Activated CD4-positive, alpha-beta memory T cell treated with anti-CD3 and anti-CD28 coated beads for 36 hours (primary cell): ENCODE measurements at places on chromosomes 13 and 19. TPM values are rescaled to one million over a fixed set of nuclear protein-coding genes. Genes with fewer than 3 reads are reported as not detected.
A peak's percentile ranks its signal among the peaks of the same experiment; 100 is the strongest.

- DNase-seq: no peak
These were observed 5.2 kb downstream of the SYDE1 start for GRCh38 chr19:15112385-15112784.

GRCh38 chr13:83350569-83350968 lies 531.7 kb downstream of the SLITRK1 start:
- DNase-seq: no peak

DNA sequence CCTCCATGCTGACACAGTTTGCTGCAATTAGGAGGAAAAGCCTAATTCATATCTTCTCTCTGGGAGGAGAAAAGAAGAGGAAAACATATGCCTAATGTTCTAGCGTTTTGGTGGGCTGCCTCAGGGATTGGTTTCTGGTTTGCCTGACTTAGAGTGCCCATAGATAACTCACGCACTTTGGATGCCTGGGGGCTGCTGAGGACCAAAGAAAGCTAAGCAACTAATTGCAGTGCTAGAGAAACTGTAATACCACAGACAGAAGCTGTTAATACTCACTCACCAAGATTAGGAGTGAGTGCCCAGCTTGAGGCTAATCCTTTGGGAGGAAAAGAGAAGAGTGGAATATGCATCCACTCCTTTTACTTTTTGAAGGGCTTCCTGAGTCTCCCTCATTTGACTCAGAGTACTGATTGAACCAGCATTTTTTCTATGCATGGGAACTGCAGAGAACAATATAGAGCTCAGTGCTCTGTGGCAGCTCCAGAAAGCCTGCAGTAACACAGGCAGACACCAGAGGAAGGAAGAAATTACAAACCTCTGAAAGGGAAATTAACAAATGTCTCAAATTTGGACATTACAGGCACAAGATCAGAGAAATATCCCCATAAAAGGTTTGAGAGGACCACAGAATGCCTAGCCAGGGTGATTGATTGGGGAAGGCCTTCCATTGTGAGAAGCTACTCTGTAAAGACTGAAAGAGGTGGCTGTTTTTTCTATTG lies 666.4 kb downstream of the OLFM4 start:
- no peak for DNase-seq

- DNase-seq: no peak
These were observed 5.9 kb upstream of the GPR32 start for GRCh38 chr19:50764409-50764808.

DNA sequence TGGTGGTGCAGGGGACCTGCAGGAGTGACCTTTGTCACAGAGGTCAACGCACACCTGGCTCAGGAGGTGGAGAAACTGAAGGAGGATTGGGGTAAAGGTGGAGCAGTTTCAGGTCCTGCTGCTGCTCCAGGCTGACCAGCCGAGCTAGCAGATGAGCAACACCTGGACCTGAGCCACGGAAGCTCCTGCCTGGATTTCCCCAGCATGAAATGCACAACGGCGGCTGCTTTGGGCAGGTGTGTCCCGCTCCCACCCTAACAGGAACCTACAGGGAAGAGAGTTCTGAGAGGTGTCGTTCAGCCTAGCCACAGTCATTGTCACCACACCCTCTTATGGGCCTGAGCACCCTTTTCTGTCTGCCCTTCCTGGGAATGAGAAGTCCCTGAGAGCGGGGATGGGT lies 15.7 kb upstream of the CD177 start:
- no peak for DNase-seq

- DNase-seq: no peak
These were observed 56.5 kb downstream of the F2RL3 start for GRCh38 chr19:16945364-16945714.

DNA sequence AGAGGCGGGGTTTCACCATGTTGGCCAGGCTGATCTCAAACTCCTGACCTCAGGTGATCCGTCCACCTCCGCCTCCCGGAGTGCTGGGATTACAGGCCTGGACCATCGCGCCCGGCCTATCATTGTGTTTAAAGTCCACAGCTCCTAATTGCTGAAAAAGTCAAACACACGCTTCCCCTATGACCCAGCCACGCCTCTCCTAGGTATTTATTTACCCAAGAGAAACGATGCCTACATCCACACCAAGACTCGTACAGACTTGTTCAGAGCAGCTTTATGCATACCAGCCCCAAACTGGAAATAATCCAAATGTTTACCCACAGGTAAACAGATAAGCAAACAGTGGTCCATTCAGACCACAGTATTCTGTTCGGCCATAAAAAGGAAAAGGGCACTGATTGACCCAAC lies 15.1 kb downstream of the ZNRF4 start:
- no peak for DNase-seq

DNA sequence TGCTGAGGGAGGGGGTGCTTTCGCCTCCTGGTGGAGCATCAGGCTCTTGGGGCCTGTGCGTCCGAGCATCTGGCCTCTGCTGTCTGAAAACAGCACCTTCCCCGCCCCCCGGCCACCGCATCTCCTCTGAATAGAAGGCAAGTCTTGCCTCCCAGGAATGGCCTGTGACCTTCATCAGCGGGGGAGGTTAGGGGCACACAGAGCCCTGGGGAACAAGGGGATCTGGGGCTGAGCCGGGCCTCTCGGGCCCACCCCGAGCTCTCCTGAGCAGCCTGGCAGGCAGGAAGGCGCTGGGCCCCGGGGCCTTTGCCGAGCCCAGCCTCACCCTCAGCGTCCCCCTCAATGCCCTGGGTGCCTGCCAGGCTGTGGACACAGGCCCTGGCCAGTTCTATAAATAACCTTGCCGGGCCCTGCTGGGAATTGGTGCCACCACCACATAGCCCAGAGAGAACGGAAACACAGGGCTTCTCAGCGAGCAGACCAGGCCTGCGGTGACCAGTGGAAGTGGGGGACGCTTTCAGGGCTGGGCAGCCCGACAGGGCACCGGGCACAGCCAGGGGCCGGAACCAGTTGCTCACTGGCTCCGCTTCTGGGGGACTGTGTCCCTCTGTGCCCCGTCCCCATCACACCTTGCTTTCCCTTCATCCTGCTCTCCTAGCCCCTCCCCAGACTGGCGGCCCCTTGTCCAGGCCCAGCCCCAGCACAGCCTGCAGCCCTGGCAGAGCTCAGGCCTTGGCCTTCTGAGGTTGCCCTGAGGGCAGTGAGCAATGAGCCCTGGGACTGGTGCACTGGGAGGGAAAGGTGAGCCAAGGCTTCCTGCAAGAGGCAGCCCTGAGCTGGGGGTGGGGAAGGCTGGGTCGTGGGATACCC lies 9.5 kb downstream of the STK11 start:
- DNase-seq: no peak

DNA sequence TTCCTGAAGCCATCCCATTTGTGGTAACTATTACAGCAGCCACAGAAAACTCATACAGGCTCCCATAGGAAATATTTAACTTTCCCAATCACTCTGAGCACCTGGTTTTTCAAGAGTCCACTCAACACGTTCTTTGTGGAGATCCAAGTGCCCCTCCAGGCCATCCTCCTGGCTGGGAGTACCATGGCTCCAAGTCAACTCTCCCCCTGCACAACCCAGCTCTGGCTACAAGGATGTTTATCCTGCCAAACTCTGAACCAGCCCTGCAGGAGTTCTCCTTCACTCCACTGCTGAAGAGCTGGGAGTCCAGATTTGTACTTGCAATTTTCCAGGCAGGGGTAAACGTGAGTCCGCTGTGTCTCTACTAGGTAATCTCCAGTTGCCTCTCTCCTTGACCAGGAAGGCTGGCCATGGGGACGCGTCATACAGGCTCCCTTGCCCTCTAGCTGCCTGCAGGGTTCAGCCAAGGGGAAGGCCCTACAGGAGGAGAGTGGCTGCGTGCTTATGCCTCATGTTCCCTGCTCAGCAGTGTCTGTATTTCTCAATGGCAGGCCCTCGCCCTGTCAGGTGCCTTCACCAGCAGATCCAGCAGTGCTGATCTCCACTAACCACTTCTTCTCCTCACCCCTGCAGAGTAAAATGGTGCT lies 29.9 kb upstream of the ARGLU1 start:
- no peak for DNase-seq

- peak; percentile 13 for DNase-seq
These were observed 2.0 kb downstream of the SPRY2 start for GRCh38 chr13:80338781-80339562.

GRCh38 chr13:114108894-114109293 lies 23.5 kb downstream of the RASA3 start:
- no peak for DNase-seq

- no peak for DNase-seq
These were observed 95.7 kb downstream of the GPR12 start for GRCh38 chr13:26664876-26665275.

GRCh38 chr13:110274687-110275086 lies 32.3 kb downstream of the COL4A1 start:
- DNase-seq: no peak

GRCh38 chr19:23470873-23471545 lies 75.7 kb upstream of the ZNF91 start:
- no peak for DNase-seq

GRCh38 chr13:30119476-30119875 lies 187.9 kb downstream of the KATNAL1 start:
- peak; percentile 63 for DNase-seq

- DNase-seq: peak; percentile 39
These were observed at the start of gene CALM3 for GRCh38 chr19:46601318-46602224. Gene CALM3 (plus strand): TSS chr19:46601330. CDS start chr19:46601435, 105 bp downstream.

DNA sequence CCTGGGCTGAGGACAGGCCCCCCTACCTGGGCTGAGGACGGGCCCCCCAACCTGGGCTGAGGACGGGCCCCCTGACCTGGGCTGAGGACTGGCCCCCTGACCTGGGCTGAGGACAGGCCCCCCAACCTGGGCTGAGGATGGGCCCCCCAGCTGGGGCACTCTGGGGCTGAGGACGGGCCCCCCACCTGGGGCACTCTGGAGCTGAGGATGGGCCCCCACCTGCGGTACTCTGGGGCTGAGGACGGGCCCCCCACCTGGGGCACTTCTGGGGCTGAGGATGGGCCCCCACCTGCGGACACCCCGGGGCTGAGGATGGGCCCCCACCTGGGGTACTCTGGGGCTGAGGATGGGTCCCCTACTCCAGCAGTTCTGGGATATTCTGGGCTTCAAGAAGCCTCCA lies 65.5 kb downstream of the RASA3 start:
- peak; percentile 17 for DNase-seq

GRCh38 chr13:79404361-79404760 lies 1.7 kb downstream of the RBM26 start:
- DNase-seq: no peak

DNA sequence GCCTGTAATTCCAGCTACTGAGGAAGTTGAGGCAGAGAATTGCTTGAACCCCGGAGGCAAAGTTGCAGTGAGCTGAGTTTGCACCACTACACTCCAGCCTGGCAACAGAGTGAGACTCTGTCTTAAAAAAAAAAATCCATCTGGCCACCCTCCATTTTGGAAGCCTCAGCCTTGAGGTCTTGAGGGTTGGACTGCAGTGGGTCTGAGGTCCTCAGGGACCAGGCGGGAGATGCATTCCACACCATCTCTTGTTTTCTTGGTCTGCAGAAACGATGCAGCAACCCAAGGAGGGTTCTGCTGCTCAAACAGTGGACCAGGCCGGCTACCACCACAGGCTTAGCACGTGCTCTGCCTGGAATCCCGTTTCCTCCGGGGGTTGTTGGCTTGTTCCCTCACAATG lies 299.3 kb downstream of the FGF9 start:
- DNase-seq: no peak

DNA sequence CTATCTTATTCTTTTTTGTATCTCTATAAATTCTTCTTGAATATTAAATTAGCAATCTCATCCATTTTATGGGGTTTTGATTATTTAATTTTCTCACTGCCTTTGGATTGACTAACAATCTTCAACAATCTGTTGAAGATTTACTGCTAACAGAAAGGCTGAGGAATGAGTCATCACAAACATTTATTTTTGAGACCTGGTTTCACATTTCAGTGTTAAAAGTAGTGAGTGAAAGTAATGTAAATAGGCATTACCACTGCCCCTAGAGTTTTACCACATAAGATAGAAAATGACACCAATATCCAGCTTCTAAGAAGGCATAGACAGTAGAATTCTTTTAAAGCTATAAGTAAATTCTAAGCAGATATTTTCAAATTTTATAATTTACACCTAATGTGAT lies 472.8 kb downstream of the OLFM4 start:
- DNase-seq: no peak

DNA sequence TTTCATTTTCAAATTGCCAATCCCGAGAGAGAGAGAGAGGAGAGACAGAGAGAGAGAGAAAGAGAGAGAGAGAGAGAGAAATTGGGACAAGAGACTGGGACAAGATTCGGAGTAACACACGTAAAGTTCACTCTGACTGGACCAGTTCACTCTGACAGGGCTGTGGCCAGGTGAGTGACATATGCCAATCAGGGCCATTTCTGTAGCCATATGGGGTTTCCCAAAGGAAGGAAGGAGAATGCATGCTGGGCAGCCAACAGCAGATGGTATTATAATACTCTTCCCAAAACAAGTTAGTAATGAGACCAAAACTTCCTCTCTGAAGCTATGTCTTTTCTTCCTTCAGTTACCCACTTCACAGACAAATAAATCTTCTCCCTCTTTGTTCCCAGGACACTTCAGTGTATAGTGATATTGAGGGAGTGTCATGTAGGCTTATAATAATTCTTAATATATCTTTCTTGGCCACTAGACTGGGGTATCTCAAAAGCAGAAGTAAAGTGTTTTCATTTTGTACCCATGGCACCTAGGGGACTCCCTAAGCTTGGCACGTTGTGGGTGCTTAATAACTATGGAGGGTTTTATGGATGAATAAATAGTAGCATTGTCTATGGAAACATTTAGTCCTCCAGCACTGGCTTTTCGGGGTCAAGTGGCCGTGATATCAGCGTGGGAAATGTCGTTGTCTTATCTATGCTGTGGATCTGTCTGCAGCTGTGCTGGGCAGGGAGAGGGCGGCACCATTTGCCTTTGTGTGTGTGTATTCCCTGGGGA lies 51.6 kb downstream of the SERP2 start:
- no peak for DNase-seq

GRCh38 chr13:94063848-94064247 lies 415.6 kb downstream of the DCT start:
- no peak for DNase-seq

The CEACAM16 gene
- total RNA-seq: not detected

The HMG20B gene
- 68.1 TPM for total RNA-seq

The DIRAS1 gene
- total RNA-seq: 0.31 TPM

The URAD gene
- total RNA-seq: not detected

The CCDC159 gene
- 16.0 TPM for total RNA-seq

The CDX2 gene
- total RNA-seq: not detected

The VAV1 gene
- 77.9 TPM for total RNA-seq

The SMIM24 gene
- not detected for total RNA-seq

The S1PR4 gene
- total RNA-seq: 34.0 TPM
